AG04449 (cell line): ENCODE measurements at places on chromosomes 12 and 14.
A peak's percentile ranks its signal among the peaks of the same experiment; 100 is the strongest.

DNA sequence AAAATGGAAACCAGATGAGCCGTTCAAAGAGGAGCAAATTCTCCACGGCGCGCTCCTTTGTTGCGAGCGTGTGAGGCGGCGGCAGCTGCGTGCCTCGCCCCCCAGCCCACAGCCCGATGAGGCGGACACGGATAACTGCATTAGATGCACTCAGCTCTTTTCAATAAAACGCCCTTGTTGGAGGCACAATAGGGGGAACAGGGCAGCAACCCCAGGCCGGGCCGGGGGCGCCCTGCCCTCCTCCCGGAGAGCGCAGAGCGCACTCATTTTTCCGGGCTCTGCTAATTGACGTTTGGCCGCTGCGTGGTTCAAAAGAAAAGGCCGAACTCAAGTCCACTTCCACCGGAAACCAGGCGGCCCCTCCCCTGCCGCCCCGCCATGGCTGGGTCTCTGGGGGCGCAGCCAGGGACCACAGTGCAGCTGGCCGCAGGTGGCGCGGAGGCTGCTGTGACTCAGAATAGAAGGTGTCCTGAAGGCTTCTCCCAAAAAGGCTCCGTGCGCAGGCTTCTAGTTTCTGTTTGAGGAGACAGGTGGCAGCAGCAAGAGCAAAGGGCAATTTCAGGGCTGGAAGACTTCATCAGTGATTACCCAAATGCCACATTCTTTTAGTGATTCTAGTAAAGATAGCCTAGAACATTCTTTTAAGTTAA, 29.0 kb upstream of the SMOC1 start:
- DNase-seq: no peak

- no peak for DNase-seq
Observed at GRCh38 chr14:88825078-88825458, 617 bp downstream of the TTC8 start.

- no peak for DNase-seq
Observed at GRCh38 chr12:84813780-84814663, 98.6 kb downstream of the SLC6A15 start.

- no peak for DNase-seq
Observed at GRCh38 chr12:63079791-63080502, 71.1 kb downstream of the AVPR1A start.

DNA sequence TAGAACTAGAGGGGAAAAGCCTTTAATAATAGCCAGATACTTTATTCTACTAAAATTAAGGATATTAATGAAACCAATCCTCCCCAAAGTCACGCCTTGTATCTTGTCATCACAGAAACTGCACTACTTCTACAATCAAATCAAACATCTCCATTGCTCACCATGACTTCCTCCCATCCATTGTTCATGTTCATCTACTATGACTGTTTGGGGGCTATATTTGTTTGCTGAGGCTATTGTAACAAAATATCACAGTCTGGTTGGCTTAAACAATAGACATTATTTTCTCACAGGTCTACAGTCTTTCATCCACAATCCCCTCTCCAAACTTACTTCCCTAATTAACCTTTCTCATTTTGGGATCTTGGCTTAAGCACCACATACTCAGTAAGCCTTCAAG, 193.6 kb upstream of the FSCB start:
- DNase-seq: no peak

DNA sequence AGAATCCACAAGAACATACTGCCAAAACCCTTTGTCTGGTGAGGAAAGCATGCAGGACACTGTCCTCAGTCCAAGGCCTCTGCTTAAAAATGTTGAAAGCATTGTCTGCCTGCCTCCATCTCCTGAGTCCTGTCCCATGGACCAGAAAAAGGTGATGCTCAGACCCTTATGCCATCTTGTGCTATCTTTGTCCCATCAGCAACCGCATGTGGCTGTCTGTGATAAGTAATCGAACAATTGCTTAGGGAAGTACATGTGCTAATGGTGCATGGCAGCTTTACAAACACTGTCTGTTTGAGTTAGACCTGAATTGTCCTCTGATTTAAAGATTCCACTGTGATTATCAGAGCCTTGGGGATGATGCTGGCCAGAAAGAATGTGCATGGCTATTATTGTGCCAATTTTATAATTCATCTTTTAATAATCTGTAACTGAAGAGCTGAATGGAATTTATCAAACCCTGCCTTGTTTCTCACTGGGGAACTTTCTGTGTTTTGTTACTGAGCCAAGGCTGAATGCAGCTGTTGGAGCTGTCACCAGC, 177.5 kb downstream of the DACT1 start:
- DNase-seq: no peak

GRCh38 chr12:46786774-46787173, 39.0 kb downstream of the SLC38A4 start:
- DNase-seq: peak; percentile 71

GRCh38 chr12:92145481-92145730, 240 bp downstream of the BTG1 start:
- no peak for DNase-seq

DNA sequence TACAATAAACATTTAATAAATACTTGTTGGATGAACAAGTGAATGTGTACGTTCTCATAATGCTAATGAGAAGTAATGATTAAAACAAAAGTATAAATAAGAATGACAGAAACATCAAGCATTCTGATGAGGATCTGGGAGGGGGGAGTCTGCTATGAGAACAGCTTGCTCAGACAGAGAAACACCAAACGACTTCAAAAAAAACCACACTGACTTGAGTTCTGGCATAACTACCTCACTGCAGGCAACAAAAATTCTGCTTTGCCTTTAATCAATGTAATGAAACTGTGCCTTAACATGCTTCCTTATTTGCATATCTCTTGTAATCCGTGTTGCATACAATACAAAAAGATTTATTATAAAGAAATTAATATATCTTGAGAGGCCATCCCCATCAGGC, 295.3 kb upstream of the GARIN6 start:
- no peak for DNase-seq

GRCh38 chr14:90398841-90399540, 2.2 kb downstream of the CALM1 start:
- DNase-seq: no peak

DNA sequence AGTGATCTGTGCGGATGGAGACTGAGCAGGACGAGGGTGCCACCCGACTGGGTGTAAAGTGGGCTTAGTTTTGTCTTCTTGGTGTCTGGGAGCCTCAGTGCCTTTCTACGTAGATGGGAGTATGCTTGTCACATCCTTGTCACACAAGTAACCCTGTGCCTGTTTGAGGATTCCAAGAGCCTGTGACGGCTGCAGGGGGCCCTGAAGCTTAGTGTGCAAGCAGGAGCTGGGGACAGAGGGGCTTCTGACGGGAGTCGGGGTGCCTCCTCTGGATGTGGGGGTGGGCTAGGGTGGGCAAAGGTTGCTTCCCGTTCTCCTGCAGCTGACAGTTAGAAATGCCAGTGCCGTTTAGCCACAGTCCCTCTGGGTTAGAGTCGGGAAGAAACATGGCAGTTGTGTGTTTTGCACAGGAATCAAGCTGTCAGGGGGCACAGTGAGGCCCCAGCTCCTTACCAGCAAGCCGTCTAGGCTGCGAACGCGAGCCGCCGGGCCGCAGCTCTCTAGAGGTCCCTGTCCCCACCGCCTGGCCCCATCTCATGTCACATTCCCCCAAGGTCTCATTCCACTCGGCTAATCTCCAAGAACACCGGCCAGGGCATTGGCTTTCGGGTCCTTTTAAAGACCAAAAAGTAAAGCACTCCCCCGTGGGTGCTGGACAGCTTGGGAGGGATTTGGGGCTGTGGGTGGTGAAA, 7.0 kb downstream of the RTL1 start:
- no peak for DNase-seq

- no peak for DNase-seq
Observed at GRCh38 chr14:55255979-55256378, 15.2 kb upstream of the FBXO34 start.

DNA sequence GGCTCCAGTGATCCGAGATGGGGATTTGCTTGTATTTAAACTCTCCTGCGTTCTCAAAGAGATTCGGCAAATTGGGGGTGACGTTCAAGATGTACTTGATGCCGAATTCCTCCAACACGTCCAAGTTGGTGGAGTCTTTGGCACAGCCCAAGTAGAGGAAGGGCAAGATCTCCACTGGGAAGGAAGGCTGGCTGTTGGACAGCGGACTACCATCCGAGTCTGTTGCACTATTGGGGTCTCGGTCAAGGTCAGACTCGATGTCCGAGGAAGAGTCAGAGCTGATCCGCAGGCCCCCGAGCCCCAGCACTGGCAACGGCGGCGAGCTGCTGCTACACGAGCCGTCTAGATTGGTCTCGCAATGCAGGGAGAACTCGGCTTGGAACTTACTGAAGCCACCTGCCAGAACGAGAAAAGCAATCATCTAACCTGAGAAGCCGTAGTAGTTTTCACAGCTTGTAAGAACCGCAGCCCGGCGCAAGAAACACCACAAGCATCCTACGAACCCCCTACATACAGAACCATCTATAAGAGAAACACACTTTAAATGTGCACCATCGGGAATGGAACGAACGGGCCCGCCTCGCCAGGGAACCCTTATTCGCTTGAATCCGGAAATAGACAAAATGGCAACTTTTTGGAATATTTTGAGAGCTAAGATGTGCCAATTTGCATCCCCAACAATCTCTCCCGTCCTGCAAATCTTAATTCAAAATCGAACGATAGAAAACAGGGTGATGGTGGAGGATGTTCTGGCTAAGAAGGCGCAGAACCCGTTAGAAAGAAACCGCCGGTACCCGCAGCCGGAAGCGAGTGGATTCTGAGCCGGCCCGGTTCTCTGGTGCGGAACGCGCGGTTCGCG, 1.4 kb downstream of the DUSP6 start:
- no peak for DNase-seq

GRCh38 chr14:97641827-97642226, 844.6 kb downstream of the VRK1 start:
- DNase-seq: no peak
